OCI-LY7 (cell line): ENCODE measurements at places on chromosomes 4 and X.

- DNase-seq: peak; percentile 13
Observed at GRCh38 chrX:135185795-135186443, 14.7 kb upstream of the CT55 start.

- DNase-seq: no peak
Observed at GRCh38 chr4:169064296-169064695, 54.2 kb upstream of the CBR4 start.

DNA sequence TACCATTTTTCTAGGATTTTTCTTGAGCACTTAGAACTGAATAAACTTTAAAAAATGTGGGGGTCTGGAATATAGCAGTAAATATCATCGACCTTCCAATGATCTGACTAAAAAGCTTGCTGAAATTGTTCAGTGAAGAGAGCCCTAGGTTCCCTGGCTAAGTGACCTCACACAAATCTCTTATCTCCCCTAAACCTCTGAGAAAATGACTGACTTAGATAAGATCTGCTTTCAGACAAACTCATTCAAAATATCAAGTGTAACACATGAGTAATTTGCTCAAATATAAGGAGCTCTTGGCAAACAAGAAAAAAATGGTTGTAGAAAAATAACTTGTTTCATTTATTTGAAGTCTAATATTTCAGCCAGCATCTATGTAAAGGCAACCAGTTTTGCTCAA is 441.7 kb upstream of the SLIT2 start:
- no peak for DNase-seq

DNA sequence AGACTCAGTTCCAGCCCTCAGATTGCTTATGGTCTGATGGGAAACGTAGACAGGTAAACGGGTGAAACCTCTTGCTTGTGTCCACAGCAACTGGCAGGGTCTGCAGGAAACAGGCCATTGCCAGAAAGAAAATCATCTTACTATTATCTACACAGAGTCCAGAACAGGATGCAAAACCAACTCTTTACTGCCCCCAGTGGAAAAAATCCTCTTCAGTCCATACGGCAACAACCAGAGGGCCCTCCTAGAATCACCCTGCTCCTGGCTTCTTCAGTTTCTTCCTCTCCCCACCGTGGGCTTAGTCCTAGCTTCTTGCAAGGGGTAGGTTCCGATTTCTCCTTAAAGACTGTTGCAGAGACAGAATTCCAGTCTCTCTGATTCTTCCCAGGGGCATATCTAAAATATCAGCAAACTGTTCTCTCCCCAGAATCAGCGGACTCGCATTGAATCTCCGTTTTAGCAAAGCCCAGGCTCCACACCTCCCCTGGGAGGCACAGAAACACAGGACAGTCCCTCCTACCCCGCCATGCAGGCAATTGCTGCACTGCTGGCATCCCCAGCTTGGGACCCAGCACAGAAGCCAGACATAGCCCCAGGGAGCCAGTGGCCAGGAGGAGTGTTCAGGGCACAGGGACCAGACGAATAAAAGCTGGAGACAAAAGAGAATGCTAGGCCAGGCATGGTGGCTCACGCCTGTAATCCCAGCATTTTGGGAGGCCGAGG is 41.0 kb upstream of the SH3RF1 start:
- peak; percentile 19 for DNase-seq

- no peak for DNase-seq
Observed at GRCh38 chr4:158042591-158043030, 130.2 kb downstream of the GASK1B start.

DNA sequence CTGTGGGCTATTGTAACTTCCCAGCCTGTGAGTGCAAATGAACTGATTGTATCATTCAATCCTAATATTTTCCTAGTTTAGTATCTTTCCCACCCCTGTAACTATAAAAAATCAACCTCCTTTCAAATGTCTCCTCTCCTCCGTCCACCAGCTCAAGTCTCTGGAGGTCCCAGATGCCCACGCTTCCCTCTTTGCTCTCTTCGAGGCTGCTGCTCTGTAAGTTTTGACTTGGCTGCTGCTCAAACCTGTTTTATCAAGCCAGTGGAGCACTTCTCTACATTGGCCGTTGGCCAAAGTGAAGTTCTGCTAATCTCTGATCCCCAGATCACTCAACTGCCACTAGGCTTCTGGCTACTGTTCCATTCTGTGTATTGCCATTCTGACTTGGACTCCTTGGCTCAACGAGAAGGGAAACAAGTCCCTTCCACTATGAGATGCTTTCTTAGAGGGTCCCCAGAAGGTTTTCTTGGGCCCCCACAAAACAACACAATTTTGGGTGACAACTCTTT is 60.7 kb upstream of the RAPGEF2 start:
- no peak for DNase-seq

DNA sequence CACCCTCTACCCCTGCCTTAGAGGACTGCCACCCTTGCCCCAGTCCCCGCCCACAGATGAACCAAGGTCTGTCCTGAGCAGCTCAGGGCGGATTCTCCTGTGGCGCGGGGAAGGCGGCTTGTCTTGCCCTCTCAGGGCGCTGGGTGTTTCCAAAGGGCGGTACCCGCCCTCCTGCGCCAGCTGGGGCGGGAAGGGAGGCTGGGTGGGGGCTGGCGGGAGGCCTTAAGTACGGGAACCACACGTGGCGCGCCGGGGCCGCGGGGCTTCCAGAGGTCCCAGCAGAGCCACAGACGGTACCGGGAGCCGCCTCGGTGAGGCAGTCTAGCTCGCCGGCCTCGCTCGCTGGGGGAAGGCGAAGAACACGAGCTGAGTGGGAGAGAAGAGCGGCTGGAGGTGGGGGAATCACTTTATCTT is 361.1 kb downstream of the MID1IP1 start:
- DNase-seq: no peak

GRCh38 chr4:20723019-20723418 is 22.8 kb downstream of the PACRGL start:
- DNase-seq: no peak

GRCh38 chrX:150715184-150715583 is 22.0 kb downstream of the MTMR1 start:
- DNase-seq: no peak

DNA sequence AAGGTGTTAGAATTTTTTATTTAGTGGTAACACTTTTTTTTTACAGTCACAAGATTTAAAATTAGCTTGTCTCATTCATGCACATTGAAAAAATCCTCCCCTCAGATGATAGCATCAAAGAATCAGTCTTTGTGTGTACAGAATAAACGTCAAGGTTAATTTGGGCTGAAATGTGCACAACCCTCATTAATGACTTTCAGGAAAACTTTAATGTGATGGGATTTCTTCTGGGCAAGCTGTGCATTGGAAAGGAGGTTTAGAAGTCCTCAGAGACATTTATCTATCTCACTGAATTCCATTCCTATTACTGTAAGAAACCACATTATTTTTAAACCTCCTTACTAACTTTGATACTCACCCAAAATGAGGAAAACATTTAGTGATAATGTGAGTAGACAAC is 88.2 kb upstream of the TECRL start:
- DNase-seq: no peak

GRCh38 chr4:28916585-28916984 is 1803.6 kb upstream of the PCDH7 start:
- DNase-seq: no peak

- DNase-seq: no peak
Observed at GRCh38 chr4:28228561-28229491, 1368.2 kb downstream of the STIM2 start.

GRCh38 chrX:1452516-1453394 is at the start of gene ASMTL:
Gene ASMTL, minus strand, starts transcription at chrX:1452909. Its CDS starts 69 bp downstream, at chrX:1452840.
- DNase-seq: peak; percentile 98

GRCh38 chr4:55183926-55184599 is 58.7 kb upstream of the KDR start:
- DNase-seq: no peak

DNA sequence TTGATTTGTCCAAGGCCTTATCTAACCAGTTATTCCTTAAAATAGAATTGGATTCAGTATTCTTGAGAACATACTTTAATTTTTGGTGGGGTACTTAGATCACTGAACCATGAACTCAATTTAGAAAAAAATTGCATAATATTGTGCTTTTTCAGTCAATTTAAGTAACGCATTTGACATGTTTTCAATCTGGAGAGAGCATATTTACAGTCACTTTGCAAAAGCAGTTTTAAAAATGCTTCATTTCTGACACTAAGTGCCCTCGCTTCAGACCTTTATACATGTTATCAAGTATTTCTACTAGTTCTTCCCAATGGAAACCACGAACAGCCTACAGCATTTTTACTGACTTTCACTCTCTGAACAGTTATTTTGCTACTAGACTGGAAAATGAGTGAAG is 257.1 kb upstream of the NDST4 start:
- no peak for DNase-seq
